ENCODE measurements at places on chromosomes 7 and 10. TPM values are rescaled to one million over a fixed set of nuclear protein-coding genes. Genes with fewer than 3 reads are reported as not detected.

The PPP1R17 gene
- not detected for total RNA-seq

The NKX1-2 gene
- total RNA-seq = not detected

The CRPPA gene
- total RNA-seq = 2.7 TPM

The PDCD4 gene
- 35.2 TPM for total RNA-seq

The LRRC4 gene
- not detected for total RNA-seq

The CPN1 gene
- total RNA-seq = not detected

The MEST gene
- 917 TPM for total RNA-seq

The ARL3 gene
- total RNA-seq = 8.6 TPM

The NEUROD6 gene
- total RNA-seq = not detected

The GRM3 gene
- not detected for total RNA-seq

The UNCX gene
- not detected for total RNA-seq

The LRRD1 gene
- 0.30 TPM for total RNA-seq

The UROS gene
- 53.6 TPM for total RNA-seq

The MEIG1 gene
- not detected for total RNA-seq

The OR2A12 gene
- total RNA-seq = not detected

The AIFM2 gene
- 6.5 TPM for total RNA-seq

The FGFR2 gene
- total RNA-seq = 9.2 TPM

The ZNF804B gene
- total RNA-seq = not detected

The WEE2 gene
- not detected for total RNA-seq

The MBLAC1 gene
- 2.2 TPM for total RNA-seq

The OR6B1 gene
- not detected for total RNA-seq

The CYP3A7 gene
- 0.30 TPM for total RNA-seq

The ANXA8 gene
- total RNA-seq = 4.5 TPM

The ACSM6 gene
- not detected for total RNA-seq

The INMT gene
- total RNA-seq = 0.30 TPM

The CHCHD1 gene
- total RNA-seq = 10.5 TPM

The EPDR1 gene
- 32.8 TPM for total RNA-seq

The HECTD2 gene
- 9.1 TPM for total RNA-seq

The TDRD1 gene
- not detected for total RNA-seq

The FIS1 gene
- 264 TPM for total RNA-seq

The OR6V1 gene
- total RNA-seq = not detected

The ANKRD26 gene
- 10.4 TPM for total RNA-seq

The TAS2R5 gene
- 1.2 TPM for total RNA-seq

The SRRM3 gene
- total RNA-seq = 0.30 TPM

The TMEM196 gene
- not detected for total RNA-seq

The JAZF1 gene
- 11.0 TPM for total RNA-seq

The MAT1A gene
- total RNA-seq = not detected

The PRLHR gene
- not detected for total RNA-seq

The GIGYF1 gene
- 11.3 TPM for total RNA-seq

The SMKR1 gene
- total RNA-seq = not detected

The LIPF gene
- total RNA-seq = not detected

The SHH gene
- total RNA-seq = not detected

The GARIN1A gene
- total RNA-seq = 1.5 TPM

The SPAM1 gene
- not detected for total RNA-seq

The TEX47 gene
- not detected for total RNA-seq

Data from smooth muscle cell of the umbilical artery (primary cell).